ENCODE measurements at places on chromosomes 2 and 18.

- no peak for DNase-seq
Observed at GRCh38 chr2:121376535-121377250, 91.7 kb upstream of the TFCP2L1 start.

GRCh38 chr18:73528066-73528465 is 619.6 kb downstream of the FBXO15 start:
- DNase-seq = no peak

DNA sequence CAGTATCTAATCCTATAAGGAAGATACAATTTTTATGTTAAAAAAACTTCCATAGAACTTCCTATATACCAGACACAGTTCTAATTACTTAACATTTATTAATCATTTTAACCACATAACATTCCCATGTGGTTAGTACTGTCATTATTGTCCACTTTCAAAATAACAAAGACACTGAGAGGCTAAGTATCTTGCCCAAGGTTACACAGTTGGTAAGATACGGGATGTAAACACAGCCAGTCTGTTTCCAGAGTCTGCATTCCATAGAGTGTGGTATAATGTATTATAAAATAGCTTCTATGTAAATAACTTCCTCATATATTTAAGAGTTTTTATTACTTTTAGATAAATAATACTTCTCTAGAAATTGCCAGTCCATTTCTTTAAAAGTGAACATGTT is 383.3 kb upstream of the ETAA1 start:
- no peak for DNase-seq

DNA sequence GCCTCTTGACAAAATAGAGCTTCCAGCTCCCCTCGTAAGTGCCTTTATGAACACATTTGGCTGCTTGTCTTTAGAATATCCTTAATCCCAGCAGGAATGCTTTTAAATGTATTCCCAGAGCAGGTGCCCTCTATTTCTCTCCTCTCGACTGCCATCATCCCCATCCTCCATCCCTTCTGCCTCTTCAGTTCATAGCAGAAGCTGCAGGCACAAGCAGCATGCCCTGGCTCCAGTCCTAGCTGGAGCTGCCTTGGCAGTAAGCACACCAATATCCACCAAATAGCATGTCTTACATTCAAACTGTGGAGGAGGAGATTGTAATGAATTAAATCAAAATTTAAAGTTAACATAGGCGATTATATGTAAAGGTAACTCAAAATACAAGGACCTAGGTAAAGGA is 891.3 kb upstream of the SLC39A10 start:
- no peak for DNase-seq

DNA sequence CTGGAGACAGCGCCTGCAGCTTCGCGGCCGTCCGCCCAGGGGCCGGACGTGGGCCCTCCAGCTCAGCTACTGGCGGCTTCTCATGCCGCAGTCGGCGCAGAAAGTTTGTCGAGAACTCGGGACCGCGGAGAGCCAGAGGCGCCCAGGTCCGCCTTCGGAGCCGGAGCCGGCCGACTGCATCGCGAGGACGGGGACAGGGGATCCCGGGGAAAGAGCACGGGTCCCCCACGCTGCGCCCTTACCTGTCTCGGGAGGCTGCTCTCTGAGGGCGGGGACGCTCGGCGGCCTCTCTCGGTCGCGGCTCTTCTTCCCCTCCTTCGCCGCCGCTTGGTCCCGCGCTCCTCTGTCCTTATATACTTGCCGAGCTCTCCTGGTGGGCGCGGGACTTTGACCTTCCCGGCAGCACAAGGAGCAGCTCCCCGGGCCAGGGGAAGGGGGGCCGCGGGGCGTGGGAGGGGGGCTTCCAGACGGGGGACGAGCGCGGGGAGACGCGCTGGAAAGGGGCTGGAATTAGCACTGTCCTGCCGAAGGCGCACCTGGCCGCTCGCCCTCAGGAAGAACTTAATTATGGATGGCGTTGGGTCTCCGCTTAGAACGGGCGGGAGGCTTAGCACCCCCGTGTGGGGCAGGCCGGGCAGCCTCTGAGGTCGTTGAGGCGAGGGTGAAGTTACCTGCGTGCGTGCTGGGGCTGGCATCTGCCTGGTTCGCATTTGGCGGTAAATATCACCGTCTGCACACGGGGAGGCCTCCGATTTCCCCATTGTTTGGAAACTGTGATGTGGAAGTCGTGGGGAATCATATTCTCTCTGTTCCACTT is at the start of gene POMC:
Gene POMC (minus strand): TSS at position 325 of the 817 bp plus-strand sequence. CDS start 3,808 bp downstream, outside the sequence.
- DNase-seq = peak; percentile 36
